ENCODE measurements at places on chromosomes 3 and 15. TPM values are rescaled to one million over a fixed set of nuclear protein-coding genes. Genes with fewer than 3 reads are reported as not detected.

Gene GOLGA6L6
- total RNA-seq = not detected

DNA sequence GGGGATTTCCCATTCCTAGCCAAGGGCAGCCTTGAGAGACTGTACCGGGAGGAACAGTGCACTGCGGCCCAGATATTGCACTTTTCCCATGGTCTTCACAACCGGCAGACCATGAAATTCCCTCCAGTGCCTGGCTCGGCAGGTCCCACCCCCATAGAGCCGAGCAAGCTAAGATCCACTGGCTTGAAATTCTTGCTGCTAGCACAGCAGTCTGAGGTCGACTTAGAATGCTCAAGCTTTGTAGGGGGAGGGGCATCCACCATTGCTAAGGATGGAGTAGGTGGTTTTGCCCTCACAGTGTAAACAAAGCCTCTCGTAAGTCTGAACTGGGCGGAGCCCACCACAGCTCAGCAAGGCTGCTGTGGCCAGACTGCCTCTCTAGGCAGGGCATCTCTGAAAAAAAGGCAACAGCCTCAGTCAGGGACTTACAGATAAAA is 156.3 kb downstream of the FRMD5 start:
- peaks cover 3% of the 10 kb centered on the region for H3K4me1 ChIP-seq
- no peak overlapping the region for H3K4me3 ChIP-seq
- H3K27ac ChIP-seq = no peak overlapping the region
- DNase-seq = no peak

DNA sequence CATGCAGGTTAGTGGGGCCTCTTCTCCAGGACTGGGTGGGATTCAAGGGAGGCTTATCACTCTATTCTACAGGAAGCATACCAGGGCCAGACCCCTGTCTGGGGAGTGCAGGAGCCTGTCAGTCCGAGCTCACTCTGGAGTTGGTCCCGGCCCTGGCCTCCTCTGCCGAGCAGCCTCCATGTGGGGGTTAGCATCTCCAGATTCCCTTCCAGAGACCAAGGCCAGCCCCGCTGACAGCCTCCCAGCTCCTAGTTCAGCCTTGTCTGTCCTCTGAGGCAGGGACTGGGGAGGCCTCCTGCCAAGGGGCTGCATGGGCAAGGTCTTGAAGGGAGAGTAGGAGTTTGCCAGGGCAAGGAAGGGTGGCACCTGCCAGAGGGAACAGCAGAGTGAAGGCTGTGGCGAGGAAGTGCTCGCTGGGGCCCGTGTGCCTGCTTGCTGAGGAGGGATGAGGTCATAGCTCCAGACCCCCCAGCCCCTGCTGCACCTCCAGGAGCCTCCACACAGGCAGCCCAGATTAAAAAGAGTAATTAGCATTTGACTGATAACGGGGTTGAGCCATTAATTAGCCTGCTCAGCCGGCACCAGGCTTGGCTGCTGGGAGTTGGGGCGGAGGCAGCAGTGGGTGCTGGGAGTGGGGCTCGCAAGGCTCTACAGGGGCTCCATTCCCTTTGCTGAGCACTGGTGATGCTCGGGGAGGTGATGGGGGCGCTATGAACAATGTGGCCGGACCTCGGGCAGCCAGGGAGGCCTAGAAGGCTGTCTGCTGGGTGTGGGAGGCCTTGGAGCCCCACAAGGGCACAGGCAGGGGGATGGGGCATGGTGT is 54.3 kb downstream of the DNAJB8 start:
- H3K27ac ChIP-seq = no peak overlapping the region
- H3K4me3 ChIP-seq = no peak overlapping the region
- no peak for DNase-seq
- no peaks in the 10 kb centered on the region for H3K27me3 ChIP-seq

Gene P2RY1
- 0.67 TPM for total RNA-seq

Gene MTHFS
- total RNA-seq = 12.0 TPM

Gene GOLGA6L10
- 1.6 TPM for total RNA-seq

DNA sequence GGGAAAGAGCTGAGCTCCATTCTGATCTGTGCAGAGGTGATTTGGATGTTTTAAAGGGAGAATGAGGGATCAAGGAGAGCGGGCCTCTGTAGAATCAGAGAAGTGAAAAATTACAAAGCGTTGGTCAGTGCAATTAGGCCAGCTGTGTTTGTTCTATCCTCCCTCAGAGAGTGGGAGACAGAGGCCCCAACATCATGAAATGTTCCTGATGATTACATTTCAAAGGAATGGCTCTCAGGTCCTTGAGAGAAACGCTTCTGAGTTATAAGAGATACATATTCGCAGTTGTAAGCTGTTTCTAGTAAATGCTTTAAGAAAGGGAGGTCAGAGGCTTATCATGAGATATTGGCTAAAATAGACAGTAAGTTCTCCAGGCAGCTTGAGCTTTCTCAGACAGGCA is 15.7 kb upstream of the CAND2 start:
- no peak for DNase-seq
- peaks cover 29% of the 10 kb centered on the region for H3K27me3 ChIP-seq
- H3K4me1 ChIP-seq = no peaks in the 10 kb centered on the region
- H3K36me3 ChIP-seq = no peaks in the 10 kb centered on the region
- no peak overlapping the region for H3K4me3 ChIP-seq

GRCh38 chr15:78104119-78104479 is 11.7 kb downstream of the SH2D7 start:
- no peaks in the 10 kb centered on the region for H3K27me3 ChIP-seq
- no peak overlapping the region for H3K4me3 ChIP-seq
- no peak for DNase-seq
- H3K4me1 ChIP-seq = peaks cover 16% of the 10 kb centered on the region
- H3K27ac ChIP-seq = no peak overlapping the region

Gene IL17RE
- total RNA-seq = 0.89 TPM

Gene JAGN1
- total RNA-seq = 31.5 TPM

- H3K4me1 ChIP-seq = no peaks in the 10 kb centered on the region
- no peak for DNase-seq
- H3K36me3 ChIP-seq = no peaks in the 10 kb centered on the region
Measured at GRCh38 chr15:79826800-79827199, 70.0 kb downstream of the MTHFS start.

DNA sequence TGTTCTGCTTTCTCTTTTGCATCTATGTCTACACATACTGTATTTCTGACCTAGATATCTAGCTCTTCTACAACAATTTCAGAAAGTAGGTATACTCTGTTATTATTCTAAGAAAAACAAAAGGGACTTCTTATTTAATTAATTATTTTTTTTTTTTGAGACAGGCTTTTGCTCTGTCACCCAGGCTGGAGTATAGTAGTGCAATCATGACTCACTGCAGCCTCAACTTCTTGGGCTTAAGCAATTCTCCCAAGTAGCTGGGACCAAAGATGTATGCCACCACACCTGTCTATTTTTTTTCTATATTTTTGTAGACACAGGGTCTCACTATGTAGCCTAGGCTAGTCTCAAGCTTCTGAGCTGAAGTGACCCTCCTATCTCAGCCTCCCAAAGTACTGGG is 130.6 kb downstream of the MBNL1 start:
- no peak overlapping the region for H3K4me3 ChIP-seq
- peak overlapping the region; percentile 72 for H3K27ac ChIP-seq
- H3K36me3 ChIP-seq = peaks cover 8% of the 10 kb centered on the region
- no peaks in the 10 kb centered on the region for H3K27me3 ChIP-seq
- DNase-seq = no peak
- peaks cover 62% of the 10 kb centered on the region for H3K4me1 ChIP-seq

GRCh38 chr3:167564612-167565011 is 89.1 kb downstream of the WDR49 start:
- H3K27me3 ChIP-seq = peaks cover 3% of the 10 kb centered on the region
- no peak overlapping the region for H3K27ac ChIP-seq
- no peak for DNase-seq
- no peak overlapping the region for H3K4me3 ChIP-seq

Gene ZNF660
- 11.2 TPM for total RNA-seq

DNA sequence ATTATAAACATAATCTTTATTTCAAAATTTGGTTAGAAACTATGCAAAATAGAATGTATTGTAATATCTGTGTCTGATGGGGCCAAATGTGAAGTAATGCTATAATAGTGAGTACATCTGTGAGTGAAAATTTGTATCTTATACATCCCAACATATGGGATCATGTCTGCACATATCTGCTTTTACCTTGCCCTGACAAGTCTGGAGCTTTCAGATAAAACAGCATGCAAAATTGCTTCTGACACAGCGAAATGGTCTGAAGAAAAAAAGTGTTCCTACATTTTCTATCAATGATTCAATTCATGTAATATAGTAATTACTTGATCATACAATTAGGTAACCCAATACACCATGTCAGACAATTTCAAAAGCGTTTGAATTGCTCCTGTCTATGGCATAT is 58.1 kb upstream of the P3H2 start:
- DNase-seq = no peak
- H3K27ac ChIP-seq = no peak overlapping the region
- no peaks in the 10 kb centered on the region for H3K27me3 ChIP-seq
- no peak overlapping the region for H3K4me3 ChIP-seq
- peaks cover 23% of the 10 kb centered on the region for H3K4me1 ChIP-seq

Gene C3orf20
- not detected for total RNA-seq

Gene NPAP1
- total RNA-seq = not detected

DNA sequence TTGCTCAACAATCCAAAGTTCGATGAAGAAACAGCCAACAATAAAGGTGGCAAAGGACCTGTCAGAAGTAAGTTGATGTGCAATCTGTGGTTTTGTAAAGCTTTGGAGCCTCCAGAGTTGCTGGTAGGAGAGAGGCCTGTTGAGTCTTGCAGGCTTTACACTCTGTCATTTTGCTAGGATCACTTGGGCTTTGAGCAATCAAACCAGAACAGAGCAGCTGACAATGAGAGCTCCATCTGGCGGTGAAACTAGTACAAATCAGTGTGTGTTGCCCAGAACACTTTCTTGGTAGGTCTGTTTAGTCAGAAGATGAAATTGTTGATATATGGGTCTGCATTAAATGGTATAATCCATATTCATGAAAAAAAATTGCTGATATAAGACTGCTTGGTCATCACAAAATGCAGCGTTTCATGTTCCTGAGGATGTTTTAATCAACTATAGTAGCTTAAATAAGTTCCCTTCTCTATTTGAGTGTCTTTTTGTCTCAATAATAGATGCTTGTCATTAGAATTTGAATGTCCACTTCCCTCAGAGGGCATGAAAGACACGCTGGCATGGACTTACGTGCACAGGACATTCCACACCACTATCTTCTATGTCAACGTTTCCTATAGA is 25.7 kb downstream of the TMOD2 start:
- H3K36me3 ChIP-seq = peaks cover 14% of the 10 kb centered on the region
- H3K4me1 ChIP-seq = peaks cover 6% of the 10 kb centered on the region
- no peak overlapping the region for H3K27ac ChIP-seq
- H3K4me3 ChIP-seq = no peak overlapping the region

DNA sequence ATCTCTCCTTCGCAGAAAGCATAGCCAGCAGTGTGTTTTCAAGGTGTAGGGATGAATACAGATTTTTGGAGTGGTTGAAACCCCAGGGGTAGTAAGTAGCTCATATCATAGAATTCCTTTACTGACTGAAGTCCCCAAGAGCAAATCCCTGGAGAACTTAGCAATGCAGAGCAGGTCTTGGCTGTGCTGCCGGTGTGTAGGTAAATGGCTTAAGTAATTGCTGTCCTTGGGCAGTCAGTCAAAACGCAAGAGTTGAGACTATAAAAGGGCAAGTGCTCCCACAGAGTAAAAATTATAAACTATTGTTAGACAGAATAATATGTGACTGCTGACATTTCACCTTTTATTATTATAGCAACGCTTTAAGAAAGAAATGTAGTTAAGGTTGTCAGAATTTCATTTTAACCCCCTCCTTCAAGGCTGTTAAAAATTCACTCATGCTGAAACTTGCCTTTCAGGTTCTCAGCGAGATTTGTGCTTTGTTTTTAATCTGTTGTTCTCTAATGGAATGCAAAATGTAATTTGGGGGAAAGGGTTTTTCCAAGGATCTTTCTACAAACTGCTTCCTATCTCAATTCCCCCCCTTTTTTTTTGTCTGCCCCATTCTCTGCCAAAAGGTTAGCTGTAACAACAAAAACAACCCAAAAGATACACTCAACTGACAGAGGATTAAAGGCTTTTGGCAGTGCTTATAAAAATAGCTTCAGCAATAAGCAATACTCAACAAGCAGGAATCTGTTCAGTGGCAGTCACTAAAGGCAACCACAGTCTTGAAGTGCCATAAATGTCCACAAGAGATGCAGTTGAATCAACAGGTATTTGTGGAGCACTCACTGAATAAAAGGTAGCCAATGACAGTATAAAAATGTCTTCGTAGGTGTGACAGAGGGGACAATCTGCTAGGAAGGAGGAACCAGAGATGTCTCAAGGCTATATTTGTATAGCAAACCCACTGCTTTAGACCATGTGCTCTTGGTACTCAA is 105.3 kb downstream of the THRB start:
- no peaks in the 10 kb centered on the region for H3K27me3 ChIP-seq
- H3K4me1 ChIP-seq = peaks cover 10% of the 10 kb centered on the region
- H3K36me3 ChIP-seq = no peaks in the 10 kb centered on the region
- no peak overlapping the region for H3K4me3 ChIP-seq
- no peak overlapping the region for H3K27ac ChIP-seq

GRCh38 chr3:42043099-42043813 is 47.9 kb upstream of the TRAK1 start:
- peak overlapping the region; percentile 36 for H3K4me3 ChIP-seq
- peak overlapping the region; percentile 96 for H3K27ac ChIP-seq
- H3K36me3 ChIP-seq = no peaks in the 10 kb centered on the region
- peak; percentile 81 for DNase-seq
- peaks cover 42% of the 10 kb centered on the region for H3K4me1 ChIP-seq
- no peaks in the 10 kb centered on the region for H3K27me3 ChIP-seq

DNA sequence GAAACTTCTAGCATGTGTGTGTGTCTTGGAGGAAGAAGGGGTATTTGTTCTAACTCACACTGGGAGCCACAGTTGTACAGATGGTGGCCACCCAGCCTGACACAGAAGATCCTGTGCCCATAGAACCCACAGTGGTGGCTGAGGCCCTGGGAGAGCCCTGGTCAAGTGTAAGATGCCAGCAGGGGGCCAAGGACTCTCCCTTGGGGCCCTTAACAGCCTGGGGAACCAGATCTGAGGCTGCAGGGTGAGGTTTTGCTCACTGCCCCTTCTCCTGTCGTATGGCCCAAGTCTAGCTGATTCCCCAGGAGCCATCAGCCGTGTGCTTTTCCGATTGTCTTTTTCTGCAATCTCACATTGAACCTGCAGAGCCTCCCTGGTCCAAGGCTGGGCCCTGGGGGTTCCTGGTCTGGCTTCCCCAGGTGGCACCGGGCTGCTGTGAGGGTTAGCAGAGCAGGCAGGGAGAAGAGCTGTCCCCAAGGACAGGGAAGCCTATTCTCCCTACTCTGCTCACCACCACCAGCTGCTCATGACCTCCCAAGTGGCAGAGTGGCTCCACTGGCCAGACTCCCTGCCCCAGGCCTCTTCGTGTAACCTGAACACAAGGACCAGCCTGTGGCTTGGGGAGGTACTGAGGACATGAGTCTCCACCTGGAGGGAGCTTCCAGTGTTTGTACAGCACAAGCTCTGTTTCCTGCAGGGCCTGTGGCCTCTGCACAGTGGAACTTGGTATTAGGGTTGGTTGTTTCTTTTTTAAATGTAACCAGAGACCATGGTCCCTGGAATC is 51.9 kb downstream of the CA12 start:
- H3K27ac ChIP-seq = no peak overlapping the region
- H3K36me3 ChIP-seq = no peaks in the 10 kb centered on the region
- no peaks in the 10 kb centered on the region for H3K27me3 ChIP-seq
- no peak overlapping the region for H3K4me3 ChIP-seq
- peaks cover 20% of the 10 kb centered on the region for H3K4me1 ChIP-seq

Gene MINDY2
- 15.1 TPM for total RNA-seq

Gene TNFAIP8L3
- total RNA-seq = 0.35 TPM

GRCh38 chr3:169203631-169204550 is 459.6 kb downstream of the MECOM start:
- no peak overlapping the region for H3K27ac ChIP-seq
- no peak for DNase-seq
- no peak overlapping the region for H3K4me3 ChIP-seq
- no peaks in the 10 kb centered on the region for H3K27me3 ChIP-seq
- peaks cover 1% of the 10 kb centered on the region for H3K36me3 ChIP-seq
- H3K4me1 ChIP-seq = peaks cover 9% of the 10 kb centered on the region

Data from osteocyte (in vitro differentiated cells).